NCI-H1092 (cell line): ENCODE measurements at places on chromosomes 7 and 10.
A peak's percentile ranks its signal among the peaks of the same experiment; 100 is the strongest.

DNA sequence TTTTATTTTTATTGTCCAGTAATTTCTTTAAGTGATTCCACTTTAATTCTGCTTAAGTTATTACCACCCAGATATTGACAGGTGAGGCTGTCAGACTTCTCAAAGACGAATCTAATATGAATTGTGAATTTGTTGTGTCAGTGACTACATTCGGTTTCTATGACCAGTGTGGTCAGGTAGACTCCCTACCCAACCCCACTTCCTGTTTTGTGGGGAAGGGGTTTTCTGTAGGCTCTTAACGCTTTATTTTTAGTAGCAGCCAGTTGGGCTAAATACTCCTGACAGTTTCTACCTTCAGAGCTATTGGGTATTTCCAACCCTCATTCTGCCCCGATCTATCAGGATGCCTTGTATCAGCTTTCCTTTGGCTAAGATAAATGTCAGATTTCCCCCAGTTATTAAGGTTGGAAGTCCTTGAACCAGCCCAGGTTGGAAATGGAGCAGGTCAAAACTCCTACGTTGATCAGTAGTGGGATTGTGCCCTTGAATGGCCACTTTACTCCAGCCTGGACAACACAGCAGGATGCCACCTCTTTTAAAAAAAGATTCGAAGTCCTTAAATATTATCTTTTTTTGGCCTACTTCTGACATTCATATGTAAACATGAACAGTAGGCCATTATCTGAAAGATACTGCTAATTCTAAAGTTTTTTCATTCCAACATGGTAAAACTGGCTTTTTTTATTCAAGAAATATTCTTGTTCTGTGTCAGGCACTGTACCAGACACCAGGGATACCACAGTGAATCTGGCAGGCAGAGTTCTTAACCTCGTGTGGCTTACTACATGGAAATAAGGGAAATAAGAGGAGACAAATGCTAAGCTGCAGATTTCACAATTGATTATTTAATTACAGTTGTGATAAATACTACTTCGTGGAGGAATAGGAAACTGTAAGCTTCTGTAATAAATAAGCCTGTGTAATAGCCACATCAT, 133.3 kb upstream of the SAMD8 start:
- no peak for DNase-seq

GRCh38 chr7:82413237-82413636, 30.3 kb downstream of the CACNA2D1 start:
- peak; percentile 70 for DNase-seq

GRCh38 chr7:7257899-7258692, 75.8 kb downstream of the C1GALT1 start:
- DNase-seq: no peak

GRCh38 chr7:2353936-2354185, 766 bp upstream of the EIF3B start:
- DNase-seq: peak; percentile 90
